ENCODE measurements at places on chromosomes 3 and 15. TPM values are rescaled to one million over a fixed set of nuclear protein-coding genes. Genes with fewer than 3 reads are reported as not detected.

GRCh38 chr3:40502034-40502433 lies 3.8 kb upstream of the ZNF620 start:
- no peak for DNase-seq

Gene LPP
- 18.8 TPM for total RNA-seq

Gene SLC12A1
- 0.26 TPM for total RNA-seq

Gene RPL22L1
- total RNA-seq = 64.9 TPM

GRCh38 chr3:171615281-171615680 lies 155.1 kb upstream of the TNIK start:
- no peak for DNase-seq

GRCh38 chr15:68823561-68823960 lies 2.9 kb upstream of the ANP32A start:
- DNase-seq = no peak
